ENCODE measurements at places on chromosomes 4 and X.

- no peak for DNase-seq
These were observed 1530.0 kb downstream of the PCDH18 start for GRCh38 chr4:136002316-136002715.

- DNase-seq, result no peak
These were observed 23.8 kb upstream of the PLK4 start for GRCh38 chr4:127856813-127857447.

DNA sequence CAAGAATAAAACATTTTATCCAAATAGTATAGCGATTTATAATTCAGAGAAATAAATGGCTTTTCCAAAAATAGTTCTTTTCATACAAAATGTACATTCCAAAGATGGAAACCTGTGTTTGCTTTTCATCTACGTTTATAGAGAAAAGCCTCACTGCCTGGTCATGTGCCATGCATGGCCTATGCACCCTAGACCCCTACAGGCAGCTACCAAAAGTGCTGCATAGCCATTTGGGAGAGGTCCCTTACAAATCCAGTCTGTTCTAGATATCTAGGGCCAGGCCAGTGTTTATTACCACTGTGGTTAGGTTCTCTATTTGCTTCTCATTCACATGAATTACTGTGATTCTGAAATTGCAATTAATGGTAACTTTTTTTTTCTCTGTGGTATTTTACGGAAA lies 17.2 kb downstream of the HMGB2 start:
- no peak for DNase-seq

- DNase-seq, result no peak
These were observed 155.4 kb downstream of the PTTG2 start for GRCh38 chr4:38115601-38116000.

DNA sequence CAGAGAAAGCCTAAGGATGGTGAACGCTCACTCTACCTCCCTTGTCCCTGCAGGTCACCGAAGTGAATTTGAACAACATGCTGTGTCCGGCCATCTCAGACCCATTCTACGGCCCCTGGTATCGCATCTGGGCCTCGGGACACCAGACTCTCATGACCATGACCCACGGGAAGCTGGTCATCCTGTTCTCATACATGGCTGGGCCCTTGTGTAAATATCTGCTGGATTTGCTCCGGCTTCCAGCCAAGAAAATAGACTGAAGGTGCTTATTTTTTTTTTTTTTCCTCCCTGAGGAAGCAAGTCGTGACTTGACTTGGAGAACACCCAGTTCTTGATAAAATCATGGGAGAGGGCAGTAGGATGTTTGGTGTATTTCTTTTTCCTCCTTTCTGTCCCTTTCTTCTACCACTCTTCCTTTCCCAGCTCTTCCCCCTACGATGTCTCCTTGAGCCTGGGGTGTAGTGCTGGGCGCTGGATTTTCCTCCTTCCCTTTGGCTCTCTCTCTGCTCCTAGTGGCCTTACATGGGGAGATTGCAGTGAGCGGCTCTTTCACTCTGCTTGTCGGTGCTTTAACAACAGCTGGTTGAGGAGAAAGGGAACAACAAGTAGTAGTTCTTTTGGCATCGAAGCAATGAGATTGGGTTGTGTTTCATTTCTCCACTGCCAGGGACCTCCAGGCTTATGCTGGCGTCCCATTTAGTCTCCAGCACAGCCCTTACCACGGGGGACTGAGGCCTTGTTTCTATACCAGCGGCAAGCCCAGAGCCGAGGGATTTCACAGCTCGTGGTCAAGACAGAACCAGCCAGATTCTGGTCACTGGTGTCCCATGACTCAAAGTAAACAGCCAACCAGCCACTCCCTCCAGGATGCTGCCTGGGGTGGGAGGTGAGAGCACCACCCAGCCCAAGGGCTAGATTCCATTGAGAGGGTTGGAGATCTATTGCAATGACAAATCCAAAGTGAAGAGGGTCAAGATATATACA lies 144.4 kb downstream of the AMMECR1 start:
- no peak for DNase-seq

GRCh38 chrX:4547213-4547836 lies 833.9 kb upstream of the PRKX start:
- DNase-seq, result no peak

- DNase-seq, result no peak
These were observed 1.5 kb upstream of the MSX1 start for GRCh38 chr4:4857809-4858508.

- DNase-seq, result no peak
These were observed 81.7 kb downstream of the DMD start for GRCh38 chrX:33129607-33130006.

GRCh38 chr4:6414578-6414977 lies 57.8 kb downstream of the PPP2R2C start:
- no peak for DNase-seq

DNA sequence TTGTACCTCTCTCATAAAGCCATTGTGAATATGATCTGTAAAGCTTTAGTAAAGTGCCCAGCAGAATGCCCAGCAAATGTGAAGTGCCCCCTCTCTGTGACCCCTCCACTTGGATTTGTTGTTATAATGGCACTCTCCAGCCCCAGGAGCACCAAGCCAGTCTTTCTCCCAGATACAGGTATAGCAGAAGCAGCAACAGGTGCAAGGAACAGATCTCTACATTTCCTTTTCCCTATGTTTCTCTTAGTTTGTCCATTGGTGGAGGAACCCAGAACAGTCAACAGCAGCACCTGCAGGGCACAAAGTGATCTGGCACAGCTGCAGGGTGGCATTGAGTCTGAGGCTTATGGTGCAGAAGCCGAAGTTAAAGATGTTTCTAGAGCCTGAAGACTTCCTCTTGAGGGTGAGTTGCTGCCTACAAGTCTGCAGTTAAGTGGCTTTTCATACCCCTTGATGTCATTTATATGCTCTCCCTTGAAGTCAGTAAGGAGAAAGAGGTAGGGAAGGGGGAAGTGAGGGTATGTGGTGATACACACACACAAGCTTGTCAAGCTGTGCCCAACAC lies 16.1 kb upstream of the CXCL3 start:
- no peak for DNase-seq

- no peak for DNase-seq
These were observed 570 bp upstream of the RNF128 start for GRCh38 chrX:106725931-106726330.

- no peak for DNase-seq
These were observed 652.5 kb downstream of the GABRG1 start for GRCh38 chr4:45471335-45471734.

DNA sequence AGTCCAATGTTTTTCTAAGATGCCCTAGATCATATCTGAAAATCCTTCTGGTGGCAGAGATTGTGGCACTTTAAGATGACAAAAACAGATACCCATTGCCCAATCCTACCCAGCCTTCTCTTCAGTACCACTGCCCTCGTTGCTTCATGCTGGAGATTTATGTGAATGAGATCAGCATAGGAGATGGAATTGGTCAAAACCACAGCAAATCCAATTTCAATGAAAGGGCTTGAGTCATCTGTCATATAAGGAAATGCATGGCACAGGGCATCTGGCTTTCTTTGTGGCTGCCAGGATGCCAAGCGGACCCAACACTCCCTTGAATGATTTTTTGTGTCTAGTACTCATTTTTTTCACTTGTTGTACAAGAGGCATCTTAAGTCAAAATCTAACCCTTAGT lies 16.8 kb downstream of the AFF2 start:
- no peak for DNase-seq

- no peak for DNase-seq
These were observed 283.5 kb upstream of the GIMD1 start for GRCh38 chr4:106652095-106652494.

- DNase-seq, result no peak
These were observed 43.4 kb upstream of the SEC24B start for GRCh38 chr4:109390115-109390768.

DNA sequence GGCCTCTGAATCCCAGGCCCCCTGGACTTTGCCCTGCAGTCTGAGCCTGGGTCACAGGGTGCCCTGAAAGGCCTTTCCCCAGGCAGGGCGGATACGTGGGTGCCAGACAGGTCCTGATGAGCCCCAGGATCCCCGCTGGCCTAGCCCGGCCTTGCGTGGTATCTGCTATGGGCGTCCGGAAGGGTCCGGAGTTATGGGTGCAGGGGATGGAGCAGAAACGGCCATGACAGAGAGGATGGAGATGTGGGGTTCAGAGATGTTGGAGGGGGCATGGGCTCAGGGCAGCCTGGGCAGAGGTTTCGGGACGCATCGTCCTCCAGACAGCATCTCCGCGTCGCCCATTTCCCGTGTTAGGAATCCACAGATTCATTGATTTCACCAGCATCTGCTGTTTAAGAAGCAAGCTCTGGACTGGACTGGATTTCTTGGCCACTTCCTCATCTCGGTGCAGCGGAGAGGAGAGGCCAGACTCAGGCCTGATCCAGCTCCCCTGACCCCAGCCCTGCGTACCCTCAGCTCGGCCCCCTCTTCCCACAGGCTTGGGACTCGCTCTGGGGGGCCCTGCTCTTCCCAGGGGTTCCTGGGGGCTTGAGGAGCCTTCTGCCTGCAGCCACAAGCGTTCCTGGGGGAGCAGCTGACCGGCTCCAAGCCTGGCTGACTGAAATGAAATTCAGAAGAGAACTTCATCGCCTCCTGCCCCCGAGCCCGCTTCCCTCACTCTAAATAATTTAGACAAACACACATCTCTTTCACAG lies 86.9 kb upstream of the ADRA2C start:
- no peak for DNase-seq

GRCh38 chr4:30833206-30833605 lies 113.0 kb downstream of the PCDH7 start:
- DNase-seq, result no peak

DNA sequence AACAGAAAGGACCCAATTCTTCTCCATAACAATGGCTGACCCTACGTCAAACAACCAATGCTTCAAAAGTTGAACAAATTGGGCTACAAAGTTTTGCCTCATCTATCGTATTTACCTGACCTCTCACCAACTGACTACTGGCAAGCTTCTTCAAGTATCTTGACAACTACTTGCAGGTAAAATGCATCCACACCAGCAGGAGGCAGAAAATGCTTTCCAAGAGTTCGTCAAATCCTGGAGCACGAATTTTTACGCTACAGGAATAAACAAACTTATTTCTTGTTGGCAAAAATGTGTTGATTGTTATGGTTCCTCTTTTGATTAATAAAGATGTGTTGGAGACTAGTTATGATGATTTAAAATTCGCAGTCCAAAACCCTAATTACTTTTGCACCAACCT lies 6.7 kb upstream of the GAB1 start:
- DNase-seq, result no peak

GRCh38 chrX:154382483-154383069 lies 3.5 kb downstream of the EMD start:
- DNase-seq, result no peak

DNA sequence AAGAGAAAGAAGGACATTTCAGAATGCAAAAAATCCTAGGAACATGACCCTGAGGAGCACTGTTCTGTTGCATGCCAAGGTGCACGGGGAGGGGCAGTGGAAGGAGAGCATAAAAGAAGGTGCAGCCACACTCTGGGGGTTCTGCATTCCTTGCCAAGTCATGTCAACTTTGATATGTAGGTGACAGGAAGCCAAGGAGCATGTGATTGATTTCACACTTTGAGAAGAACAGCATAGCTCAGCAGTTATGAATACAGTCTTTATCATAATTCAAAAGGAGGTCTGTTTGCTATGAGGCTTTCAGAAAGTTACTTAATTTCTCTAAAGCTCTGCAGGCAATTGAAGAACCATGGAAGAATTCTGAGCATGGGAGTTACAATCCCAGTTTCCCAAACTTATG lies 50.6 kb downstream of the SCFD2 start:
- DNase-seq, result no peak

- no peak for DNase-seq
These were observed 70.9 kb upstream of the CBR4 start for GRCh38 chr4:169080981-169081380.

DNA sequence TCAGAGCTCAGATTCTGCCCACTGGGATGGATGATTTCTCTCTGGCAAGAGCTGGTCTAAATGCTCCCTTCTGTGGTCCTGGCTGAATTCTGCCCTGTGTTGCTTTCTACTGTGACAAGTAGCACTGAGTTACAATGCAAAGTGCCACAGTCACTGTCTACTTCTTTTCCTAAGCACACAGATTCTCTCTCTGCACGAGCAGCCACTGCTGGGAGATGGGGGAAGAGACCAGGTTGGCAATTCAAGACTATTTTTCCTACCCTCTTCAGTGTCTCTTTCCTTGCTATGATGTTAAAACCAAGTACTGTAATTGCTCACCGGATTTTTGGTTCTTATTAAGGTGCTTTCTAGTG lies 45.5 kb downstream of the STAP1 start:
- DNase-seq, result no peak

- DNase-seq, result peak; percentile 43
These were observed 171.3 kb downstream of the PTTG2 start for GRCh38 chr4:38131371-38132091.

GRCh38 chr4:1809754-1810502 lies 16.8 kb downstream of the FGFR3 start:
- peak; percentile 19 for DNase-seq

GRCh38 chr4:57137261-57137660 lies 27.1 kb upstream of the IGFBP7 start:
- DNase-seq, result no peak

DNA sequence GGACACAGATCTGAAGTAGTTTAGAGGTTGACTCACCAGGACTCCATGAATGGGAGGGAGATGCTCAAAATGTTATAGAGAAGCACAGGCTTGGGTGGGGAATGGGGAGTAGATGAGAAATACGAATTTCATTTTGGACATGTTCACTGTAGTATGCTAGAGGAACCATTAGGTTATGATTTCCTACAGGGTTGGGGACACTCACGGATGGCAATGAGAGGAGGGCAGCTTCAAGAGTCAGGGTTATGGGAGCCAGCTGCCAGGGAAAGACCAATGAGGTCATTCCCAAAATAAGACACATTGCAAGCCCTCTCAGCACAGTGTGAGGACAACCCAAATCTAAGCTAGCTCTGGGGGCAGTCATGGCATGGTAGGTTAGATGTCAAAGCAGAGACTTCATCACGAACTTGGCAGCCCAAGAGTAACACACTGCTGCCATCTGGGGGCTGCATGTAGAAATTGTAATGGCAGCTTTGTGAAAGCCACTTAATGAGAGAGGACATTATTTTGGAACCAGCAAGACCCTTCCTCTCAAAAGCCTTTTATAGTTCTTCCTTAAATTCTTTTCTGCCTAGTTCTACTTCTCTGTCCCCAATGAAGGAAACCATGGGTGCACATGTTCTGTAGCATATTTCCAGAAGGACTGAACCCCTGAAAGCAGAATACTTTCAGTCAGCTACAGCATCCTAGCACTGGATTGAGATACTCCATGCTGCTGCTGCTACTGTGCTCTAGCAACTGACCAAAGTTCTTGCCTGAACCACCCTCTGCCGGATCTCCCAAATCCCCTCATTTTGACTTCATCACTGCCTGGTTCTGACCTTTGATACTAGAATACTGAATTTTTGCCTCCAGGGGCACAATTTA lies 16.2 kb upstream of the ZCCHC12 start:
- DNase-seq, result no peak

- DNase-seq, result no peak
These were observed 72.1 kb downstream of the DDIT4L start for GRCh38 chr4:100118181-100118580.

GRCh38 chr4:85154591-85154990 lies 188.1 kb upstream of the WDFY3 start:
- no peak for DNase-seq

- DNase-seq, result no peak
These were observed 418.4 kb upstream of the FSTL5 start for GRCh38 chr4:162582180-162582579.
